GM13976 (cell line): ENCODE measurements at places on chromosomes 1 and 21.

DNA sequence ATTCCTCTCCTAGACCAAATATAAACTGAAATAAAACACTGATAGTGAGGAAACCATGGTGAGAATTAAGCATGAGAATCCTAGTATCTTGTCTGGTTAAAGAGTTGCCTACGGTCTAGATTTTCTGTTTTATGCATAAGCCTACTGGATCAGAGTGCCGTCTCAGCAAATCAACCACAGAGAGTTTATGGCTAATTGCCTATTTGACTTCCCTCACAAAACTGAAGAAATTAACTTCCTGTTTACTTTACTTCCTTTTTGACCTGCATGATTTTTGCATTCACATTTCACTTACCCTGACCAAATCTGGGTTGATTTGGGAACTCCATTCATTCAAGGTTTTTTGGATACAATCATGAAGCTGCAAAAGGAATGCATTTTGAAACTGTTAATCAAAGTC, 5.0 kb downstream of the GCLM start:
- peak; percentile 23 for DNase-seq

GRCh38 chr1:42231253-42231652, 66.7 kb upstream of the GUCA2A start:
- DNase-seq, result no peak

- DNase-seq, result peak; percentile 35
Observed at GRCh38 chr1:40438391-40439015, 11.8 kb upstream of the ZFP69B start.

GRCh38 chr1:43835082-43836021, 98.2 kb upstream of the ARTN start:
- DNase-seq, result no peak

DNA sequence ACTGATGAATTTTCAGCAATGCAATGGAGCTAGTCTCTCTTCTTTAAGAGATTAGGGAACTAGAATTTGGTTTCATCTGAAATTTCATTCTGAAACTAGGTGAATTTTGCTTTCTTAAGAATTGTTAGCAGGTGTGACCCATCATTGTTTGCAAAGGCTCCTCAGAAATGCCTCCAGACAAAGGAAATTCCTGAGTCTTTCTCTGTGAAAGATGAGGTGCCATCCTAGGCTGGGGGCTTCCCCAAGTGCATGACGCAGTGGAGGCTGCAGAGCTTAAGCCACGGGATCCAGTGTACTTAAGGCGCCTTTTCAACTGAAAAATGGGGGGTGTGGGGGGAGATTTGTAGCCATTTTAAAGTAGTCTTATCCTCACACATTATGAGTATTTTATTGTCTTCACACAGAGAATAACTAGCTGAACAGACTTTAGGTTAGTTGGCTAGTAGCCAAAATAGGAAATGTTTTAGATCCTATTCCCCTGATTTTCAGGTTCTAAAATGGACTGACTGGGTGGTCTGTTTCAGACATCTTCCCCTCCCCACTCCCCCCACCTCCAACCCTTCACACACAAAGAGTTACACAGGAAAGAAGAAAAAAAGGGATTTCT, 202.0 kb downstream of the NFIA start:
- no peak for DNase-seq

- DNase-seq, result no peak
Observed at GRCh38 chr1:24955779-24956365, 25.8 kb upstream of the RUNX3 start.

DNA sequence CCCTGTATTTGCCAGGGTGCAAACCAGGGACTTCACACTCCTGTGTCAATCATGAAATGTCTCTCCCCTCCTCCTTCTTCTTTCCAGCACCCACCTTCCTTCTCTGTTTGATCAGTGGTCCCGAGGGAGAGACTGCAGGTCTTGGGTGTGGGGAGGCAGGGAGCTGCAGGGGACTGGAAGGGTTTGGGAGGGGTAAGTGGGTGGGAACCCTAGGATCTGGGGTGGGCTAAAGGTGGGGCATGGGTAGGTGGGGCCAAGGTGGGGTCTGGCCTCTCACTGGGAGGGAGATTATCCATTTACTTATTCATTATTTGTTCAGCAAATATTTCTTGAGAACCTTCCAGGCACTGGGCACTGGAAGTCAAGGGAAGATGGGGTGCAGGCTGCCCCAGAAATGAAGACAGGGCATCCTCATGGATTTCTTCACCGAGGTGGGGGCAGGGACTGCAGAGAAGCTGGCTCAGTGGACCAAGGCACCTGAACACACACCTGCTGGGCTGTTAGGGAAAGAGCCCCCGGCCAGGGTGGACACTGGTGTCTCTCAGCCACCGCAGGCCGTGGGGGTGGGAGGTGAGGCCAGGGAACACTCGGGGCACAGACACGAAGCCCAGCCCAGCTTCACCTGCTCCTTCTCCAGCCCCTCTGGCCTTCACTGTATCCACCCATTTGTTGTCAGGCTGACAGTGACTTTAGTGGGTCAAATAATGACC, 193.9 kb upstream of the C1orf174 start:
- no peak for DNase-seq
